ENCODE measurements at places on chromosomes 11 and 22.

GRCh38 chr11:78922859-78923625 lies 348.4 kb upstream of the NARS2 start:
- DNase-seq = no peak

DNA sequence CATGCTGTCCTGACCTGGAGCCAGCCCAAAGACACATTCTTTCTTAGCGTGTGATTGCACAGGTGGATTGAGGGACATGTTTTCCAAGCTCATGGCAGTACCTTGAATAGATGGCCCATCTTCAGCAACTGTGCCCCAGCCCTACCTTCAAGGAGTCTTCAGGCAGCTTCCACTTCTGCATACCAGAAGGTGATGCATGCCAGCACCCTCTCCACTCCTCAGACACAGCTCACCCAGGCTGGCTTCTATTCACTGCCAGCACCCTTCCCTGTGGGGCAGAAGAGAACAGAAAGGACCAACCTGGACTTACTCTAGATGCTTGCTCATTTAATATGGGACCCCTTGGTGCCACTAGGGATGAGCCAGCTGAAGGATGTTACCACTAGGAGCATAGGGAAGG lies 466.4 kb upstream of the ISX start:
- no peak for DNase-seq

GRCh38 chr11:132541794-132542193 lies 990.5 kb downstream of the OPCML start:
- no peak for DNase-seq

GRCh38 chr22:46547883-46548244 lies 10.4 kb upstream of the CELSR1 start:
- DNase-seq = peak; percentile 69

GRCh38 chr11:27783701-27784355 lies 83.6 kb upstream of the BDNF start:
- DNase-seq = no peak

- peak; percentile 74 for DNase-seq
Measured at GRCh38 chr11:45896422-45896984, 10.6 kb downstream of the FREY1 start.

DNA sequence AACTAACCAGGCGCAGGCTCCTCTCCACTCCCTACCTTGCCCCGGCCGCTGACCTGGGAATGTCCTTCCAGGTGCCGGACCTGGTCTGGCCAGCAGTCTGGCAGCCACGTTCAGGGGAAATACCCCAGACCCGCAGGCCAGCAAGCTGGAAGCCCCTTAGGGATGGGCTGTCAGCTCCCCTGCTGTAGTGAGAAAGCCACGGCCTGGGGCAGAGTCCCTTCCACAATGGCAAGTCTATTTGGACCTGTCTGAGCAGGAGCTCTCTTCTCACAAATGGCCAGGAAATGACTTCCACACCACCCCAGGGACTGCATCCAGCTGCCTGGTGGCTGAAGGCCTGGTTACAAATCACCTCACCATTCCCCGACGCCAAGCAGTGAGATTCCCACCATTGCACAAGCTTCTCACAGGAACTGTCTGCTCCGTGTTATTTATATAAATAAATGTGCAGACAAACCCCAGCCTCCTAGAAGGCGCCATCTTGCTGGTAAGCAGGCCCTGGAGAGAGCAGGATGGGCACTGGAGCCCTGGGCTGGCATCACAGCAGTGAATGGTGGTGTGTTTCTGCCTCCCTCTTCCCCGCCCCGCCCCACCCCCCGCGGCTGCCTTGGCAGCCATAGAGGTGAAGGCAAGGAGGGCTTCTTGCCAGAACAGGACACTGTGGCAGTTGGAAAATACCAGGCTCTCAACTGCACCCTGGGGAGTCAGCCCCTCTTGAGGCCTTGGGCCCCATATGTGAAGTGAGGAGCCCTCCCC lies 23.7 kb downstream of the RSPH14 start:
- no peak for DNase-seq

DNA sequence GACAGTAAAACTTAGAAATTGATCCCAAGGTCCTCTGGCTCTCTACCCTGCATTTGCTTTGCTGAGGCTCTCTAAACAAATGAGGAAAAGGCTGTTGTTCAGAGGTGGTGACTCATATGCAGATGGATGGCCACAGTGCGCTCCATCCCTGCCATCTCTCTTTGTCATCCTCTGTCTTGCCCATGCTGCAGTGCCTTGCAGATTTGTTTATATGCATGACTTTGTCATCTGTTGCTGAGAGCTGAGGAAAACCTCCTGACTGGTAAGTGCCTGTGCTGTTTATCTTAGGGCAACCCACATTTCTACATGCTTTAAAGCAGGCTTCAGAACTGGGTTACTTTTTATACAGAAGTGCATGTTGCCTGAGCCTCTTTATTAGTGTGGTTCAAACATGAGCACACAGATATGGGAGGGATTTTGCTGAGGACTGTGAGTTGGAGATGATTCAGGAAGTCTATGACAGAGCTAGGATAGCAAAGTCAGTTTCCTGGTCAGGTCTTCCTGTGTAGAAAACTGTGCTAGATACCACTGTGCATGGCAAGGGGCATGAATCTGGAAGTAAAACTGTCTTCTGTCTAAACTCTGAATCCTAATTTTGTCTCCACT lies 57.4 kb downstream of the JAM3 start:
- DNase-seq = no peak

GRCh38 chr22:36769541-36770512 lies 6.1 kb downstream of the IFT27 start:
- DNase-seq = peak; percentile 10

- DNase-seq = no peak
Measured at GRCh38 chr11:1597331-1597993, 632 bp downstream of the KRTAP5-2 start.

DNA sequence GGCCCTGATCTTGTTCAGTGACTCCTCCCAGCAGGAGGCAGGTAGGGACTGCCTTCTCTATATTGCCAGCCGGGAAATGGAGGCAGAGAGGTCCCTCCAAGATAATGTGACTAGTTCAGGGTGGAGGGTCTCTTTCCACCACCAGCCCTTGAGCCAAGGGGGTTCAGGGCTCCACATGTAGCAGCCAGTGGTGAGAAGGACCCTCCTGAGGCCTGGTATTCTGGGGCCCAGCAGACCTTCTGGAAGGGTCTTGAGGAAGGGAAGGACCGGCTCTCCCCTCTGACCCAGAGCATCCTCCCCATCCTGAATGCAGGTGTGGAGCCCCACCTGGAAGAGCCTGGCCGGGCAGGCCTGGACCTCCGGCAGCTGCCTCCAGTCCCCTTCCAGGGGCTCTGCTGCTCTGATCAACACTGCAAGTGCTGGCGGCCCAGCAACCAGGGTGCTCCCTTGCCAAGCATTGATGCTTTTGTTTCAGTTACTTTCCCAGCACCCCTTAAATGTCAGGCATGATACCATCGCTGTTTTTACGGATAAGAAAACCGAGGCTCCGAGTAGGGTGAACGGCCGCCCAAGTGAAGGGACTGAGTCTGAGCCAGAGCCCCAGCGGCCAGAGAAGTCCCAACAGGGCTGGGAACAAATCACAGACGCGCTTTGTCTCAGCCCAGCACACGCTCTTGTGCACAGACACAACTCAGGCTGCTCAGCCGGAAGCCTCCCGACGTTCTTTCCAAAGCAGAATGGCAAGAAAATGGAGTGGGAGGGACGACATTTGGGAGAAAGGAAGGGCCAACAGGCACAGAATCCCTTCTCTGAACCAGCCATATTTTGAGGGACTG lies 38.8 kb downstream of the DKK3 start:
- DNase-seq = no peak

DNA sequence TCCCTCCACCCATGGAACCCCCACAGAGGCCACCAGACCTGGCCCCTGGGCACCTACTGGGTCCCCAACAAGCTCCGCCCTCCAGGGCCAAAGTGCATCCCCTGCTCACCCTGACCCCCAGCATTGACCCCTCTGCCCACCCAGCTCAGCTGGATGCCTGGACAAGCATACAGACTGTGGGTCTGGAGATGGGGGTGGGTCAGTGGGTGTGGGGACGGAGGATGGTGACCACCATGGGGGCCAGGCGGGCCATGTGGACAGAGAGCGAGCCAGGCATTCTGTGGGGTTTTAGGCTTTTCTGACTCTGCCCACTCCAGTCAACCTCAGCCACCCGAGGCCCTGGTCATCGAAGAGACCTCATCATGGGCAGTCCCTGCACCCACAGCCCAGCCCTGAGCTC lies 183.7 kb downstream of the BRD1 start:
- no peak for DNase-seq

- DNase-seq = no peak
Measured at GRCh38 chr11:92406472-92406871, 181.9 kb downstream of the FAT3 start.

DNA sequence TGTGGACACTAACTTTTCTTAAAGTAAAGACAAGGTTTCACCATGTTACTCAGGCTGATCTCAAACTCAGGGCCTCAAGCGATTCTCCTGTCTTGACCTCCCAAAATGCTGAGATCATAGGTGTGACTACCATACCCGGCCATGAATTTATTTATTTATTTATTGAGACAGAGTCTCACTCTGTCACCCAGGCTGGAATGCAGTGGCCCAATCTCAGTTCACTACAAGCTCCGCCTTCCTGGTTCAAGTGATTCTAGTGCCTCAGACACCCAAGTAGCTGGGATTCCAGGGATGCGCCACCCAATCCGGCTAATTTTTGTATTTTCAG lies 29.7 kb upstream of the PCF11 start:
- DNase-seq = no peak

DNA sequence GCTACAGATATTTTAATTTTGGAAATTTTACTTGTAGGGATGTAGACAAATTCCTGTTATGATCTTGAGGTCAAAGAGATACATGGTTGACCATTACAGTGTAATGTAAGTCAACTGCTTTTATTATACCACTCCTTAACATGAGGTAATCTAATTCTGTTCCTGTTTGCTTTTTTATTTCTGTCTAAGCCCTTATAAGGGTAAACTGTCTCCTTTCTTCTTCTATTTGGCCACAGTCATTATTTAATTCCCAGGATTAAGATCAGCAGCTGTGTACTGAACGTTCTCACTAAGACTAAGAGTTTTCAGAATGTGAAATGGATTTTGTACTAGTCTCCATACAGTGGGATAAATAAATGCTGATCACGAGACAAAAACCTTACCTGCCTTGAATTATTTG lies 32.8 kb downstream of the C2CD3 start:
- DNase-seq = no peak

DNA sequence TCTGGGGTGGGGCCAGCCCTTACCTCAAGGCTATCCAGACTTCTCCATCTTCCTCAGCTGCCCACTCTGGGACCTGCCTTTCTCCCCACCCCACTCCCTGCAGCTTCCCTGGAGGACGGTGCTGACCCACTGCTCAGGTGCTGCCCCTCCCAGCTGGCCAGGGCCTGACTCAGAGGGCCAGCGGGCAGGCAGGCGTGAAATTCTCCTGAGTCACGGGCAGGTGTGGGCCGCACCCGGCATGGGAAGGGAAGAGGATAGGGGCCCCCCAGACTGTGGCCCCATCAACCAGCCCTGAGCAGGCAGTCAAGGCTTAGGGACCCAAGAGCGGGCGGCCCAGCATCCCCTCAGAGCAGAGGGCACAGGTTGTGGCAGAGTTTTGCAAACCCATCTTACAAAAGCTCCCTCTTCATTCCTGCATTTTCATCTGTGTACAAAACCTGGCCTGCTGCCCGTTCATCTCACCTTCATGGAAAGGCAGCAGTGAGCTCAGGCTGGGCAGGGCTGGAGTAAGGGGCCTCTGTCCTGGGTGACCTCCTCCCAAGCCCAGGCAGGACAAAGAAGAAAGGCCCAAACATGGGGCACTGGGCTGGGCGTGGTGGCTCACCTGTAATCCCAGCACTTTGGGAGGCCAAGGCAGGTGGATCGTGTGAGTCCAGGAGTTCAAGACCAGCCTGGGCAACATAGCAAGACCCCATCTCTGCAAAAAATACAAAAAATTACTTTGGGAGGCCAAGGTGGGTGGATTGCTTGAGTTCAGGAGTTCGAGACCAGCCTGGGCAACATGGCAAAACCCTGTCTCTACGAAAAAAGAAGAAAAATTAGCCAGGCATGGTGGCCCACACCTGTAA lies 6.1 kb downstream of the RHOD start:
- DNase-seq = no peak

GRCh38 chr11:68641880-68642279 lies 42.5 kb upstream of the GAL start:
- DNase-seq = no peak

DNA sequence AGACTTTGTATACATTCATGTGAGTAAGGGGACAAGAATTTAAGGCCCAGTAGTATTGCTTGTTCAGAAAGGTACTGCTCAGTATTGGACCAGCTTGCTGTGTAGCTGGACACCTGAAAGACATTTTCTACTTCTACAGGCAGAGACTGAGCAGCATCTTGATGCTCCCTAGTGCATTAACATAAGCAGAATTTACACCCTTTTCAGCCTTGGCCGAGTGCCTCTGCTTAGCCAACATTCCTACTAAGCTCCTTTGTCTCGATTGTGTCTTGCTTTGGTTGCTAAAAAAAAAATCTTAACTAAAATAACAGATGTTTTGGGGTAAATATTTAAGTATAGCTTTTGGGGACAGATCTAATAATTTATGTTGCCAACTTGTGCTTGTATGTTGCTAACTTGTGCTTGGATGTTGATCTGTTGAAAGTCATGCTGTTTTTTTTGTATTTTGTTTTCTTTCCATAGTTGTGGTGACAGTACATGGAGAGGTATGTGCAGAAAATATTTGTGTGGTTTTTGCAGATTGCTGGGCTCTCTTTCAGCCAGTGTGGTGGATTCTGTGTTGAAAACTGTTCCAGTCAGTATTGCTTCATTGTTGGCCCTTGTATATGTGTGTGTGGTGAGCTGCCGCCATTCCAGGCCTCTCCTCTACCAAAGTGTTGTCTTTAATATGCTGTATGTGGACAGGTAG lies 3.7 kb downstream of the PTS start:
- DNase-seq = no peak

- no peak for DNase-seq
Measured at GRCh38 chr11:33266393-33267215, 9.4 kb downstream of the HIPK3 start.

- peak; percentile 11 for DNase-seq
Measured at GRCh38 chr11:69215784-69216415, 60.2 kb downstream of the SMIM38 start.

DNA sequence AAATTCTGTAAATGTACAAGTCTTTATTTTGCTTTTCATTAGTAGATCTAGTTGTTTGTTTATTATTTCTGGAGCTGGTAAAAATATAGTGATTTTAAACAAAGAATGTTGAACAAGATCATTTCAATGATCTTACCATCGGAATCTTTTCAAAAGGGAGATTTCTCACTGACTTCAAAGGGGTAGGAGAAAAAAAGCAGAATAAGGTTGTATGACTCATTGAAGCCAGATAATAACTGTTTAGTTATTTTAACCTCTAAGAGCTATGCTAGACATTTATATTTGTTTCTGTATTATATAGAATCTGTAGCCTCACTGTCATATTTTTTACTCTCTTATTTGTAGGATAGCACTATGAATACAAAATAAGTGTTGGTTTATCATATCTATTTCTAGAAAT lies 8.1 kb upstream of the PDE3B start:
- DNase-seq = no peak

- DNase-seq = no peak
Measured at GRCh38 chr11:65003282-65003681, 6.5 kb upstream of the BATF2 start.

- no peak for DNase-seq
Measured at GRCh38 chr11:64762674-64763525, 3.1 kb upstream of the PYGM start.

GRCh38 chr11:46102843-46103242 lies 18.4 kb downstream of the PHF21A start:
- no peak for DNase-seq

- DNase-seq = no peak
Measured at GRCh38 chr11:60754887-60755286, 1.8 kb upstream of the MS4A15 start.

GRCh38 chr11:70661761-70662501 lies 263.6 kb downstream of the CTTN start:
- no peak for DNase-seq

GRCh38 chr11:62599901-62600300 lies 1.8 kb downstream of the MTA2 start:
- DNase-seq = no peak

All from femur (tissue), 1 donor.